Activated CD8-positive, alpha-beta memory T cell treated with anti-CD3 and anti-CD28 coated beads for 1 hour (primary cell): ENCODE measurements at places on chromosomes 4 and X.

- no peak for DNase-seq
Observed at GRCh38 chr4:172975651-172976229, 192.9 kb upstream of the GALNT7 start.

DNA sequence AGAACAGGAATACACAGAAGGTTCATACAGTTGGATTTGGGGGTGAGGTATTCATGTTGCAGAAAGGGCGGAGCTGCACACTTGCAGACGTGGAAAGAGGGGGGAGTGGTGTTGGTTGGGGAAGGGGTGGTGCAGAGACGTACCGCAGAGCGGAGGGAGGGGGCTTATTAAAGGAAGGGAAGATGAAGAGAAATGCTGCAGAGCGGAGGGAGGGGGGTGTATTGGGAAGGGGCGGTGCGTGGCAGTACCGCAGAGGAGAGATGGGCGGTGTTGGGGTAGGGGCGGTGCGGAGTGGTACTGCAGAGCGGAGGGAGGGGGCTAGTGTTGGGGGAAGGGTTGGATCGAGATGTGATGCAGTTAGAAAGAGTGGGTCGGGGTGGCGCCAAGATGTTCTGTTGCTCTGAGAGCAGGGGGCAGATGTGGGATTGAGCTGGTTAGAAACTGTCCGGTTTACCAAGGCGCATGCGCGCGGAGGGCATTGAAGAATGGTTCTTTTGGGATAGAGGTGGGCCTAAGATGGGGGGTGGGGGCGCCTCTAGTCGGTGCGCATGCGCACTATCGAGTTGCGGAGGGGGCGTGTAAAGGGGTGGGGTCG, 900 bp downstream of the TRO start:
- no peak for DNase-seq

- no peak for DNase-seq
Observed at GRCh38 chrX:119783026-119783425, 8.4 kb downstream of the RPL39 start.

GRCh38 chr4:58669783-58670182, 1559.6 kb upstream of the IGFBP7 start:
- DNase-seq: no peak

DNA sequence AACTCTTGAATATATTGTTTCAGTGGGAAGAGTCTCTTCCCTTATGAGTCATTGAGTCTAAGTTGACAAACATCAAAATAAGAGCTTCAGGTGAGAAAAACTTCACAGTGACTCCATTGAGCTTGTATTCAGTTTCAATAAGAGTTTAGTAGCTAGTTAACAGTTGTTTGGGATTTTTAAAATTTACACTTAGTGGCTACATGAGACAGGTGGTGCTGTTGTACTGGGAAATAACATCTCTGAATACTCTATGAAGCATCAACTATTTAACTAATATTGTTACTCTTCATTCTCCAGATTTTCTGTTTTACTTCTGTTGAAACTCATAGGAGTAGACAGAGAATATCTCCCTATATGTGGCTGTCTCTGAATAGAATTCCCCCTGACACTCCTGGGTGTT, 1609.1 kb downstream of the C4orf33 start:
- no peak for DNase-seq

GRCh38 chr4:162322054-162322453, 158.3 kb upstream of the FSTL5 start:
- no peak for DNase-seq
